ENCODE measurements at places on chromosomes 7 and 10.

DNA sequence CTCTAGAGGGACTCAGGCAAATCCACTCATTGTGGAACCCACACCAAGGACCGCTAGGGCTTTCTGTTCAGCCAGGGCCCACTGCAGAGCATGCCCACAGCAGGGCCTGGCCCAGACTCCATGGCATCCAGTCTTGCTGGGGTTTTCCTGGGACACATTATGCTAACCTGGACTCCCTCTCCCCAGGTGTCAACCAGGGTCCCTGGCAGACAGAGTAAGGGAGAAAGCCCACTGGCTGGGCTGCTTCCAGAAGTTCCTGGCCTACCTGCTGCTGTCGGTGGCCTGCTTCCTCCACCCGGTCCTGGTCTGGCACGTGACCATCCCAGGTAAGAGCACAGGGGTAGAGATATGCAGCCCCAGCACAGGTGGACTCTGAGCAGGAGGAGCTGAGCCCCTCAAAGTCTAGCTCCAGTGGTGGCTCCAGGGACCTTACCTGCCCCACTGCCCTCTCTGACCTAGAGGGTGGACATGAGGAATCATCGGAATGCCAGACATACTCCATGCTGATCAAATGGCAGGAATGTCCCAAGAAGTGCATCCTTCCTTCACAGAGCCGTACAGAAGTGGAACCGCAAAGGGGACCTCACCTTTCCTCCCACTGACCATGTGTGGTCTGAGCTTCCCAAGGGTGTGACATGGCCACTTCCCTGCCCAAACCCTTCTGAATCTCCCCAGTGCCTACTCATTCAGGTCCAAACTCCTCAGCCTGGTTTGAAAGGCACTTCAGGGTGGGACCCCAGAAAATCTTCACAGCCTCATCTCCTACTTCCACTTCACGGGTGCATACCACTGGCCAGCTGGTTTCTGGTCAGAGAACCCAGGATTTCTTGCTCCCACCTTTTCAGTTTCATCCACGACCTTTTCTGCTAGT is 22.5 kb downstream of the TMEM72 start:
- no peak for DNase-seq

DNA sequence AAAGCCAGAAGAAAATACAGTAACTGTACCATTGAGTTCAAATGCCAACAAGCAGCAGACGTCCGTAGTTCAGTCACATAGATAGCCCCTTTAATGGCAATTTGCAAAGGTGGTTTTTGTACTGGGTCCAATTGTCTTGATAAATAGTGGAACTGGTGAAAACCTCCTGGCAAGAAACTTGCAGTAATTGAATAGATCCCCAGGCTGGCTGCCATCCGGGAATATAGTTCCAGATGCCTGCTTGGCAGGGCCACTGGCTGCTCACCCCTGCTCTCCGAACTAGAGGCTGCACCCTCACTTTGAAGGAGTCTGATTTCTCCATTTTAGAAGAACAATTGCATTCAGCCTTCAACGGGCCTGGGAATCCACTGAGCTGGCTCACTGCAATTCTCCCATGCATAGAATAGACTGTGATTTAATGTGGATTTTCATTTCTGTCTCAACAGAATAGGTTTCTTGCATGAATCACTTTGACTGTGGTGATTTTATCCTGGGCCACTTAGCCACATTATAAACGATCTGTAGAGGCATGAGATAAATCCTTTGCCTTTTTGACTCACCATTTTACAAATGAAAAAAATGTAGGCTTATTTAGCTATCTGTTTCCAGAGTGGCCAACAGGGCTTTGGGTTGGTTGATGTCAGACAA is 35.9 kb upstream of the ELMO1 start:
- no peak for DNase-seq

GRCh38 chr10:50275650-50276235 is 24.4 kb upstream of the ASAH2 start:
- no peak for DNase-seq

DNA sequence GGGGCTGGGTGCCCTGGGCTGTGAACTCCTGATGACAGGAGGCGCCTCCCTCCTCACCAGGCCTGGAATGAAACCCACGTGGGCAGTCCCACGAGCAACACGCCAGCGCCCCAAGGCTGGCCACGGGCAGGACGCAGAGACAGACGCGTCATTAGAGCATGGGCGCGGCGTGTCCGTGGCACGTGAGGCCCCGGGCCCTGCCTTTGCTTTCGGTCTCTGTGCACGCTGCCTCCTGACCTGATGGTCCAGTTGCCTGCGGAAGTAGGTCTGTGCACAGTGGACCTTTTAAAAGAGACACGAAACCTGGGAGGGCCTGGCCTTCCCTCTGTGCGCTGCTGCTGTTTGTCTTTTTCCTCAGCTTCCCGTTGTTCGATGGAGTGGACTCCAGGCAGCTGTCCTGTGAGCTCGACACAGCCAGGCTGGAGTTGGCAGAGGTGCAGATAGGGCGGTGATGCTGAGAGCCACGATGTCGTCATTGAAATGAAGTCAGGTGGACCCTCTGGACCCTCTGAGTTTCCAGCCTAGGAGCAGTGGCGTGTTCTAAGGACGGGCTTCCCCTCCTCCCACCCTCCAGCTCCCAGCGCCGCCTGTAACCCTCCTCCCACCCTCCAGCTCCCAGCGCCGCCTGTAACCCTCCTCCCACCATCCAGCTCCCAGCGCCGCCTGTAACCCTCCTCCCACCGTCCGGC is 40.1 kb upstream of the CFAP46 start:
- no peak for DNase-seq

DNA sequence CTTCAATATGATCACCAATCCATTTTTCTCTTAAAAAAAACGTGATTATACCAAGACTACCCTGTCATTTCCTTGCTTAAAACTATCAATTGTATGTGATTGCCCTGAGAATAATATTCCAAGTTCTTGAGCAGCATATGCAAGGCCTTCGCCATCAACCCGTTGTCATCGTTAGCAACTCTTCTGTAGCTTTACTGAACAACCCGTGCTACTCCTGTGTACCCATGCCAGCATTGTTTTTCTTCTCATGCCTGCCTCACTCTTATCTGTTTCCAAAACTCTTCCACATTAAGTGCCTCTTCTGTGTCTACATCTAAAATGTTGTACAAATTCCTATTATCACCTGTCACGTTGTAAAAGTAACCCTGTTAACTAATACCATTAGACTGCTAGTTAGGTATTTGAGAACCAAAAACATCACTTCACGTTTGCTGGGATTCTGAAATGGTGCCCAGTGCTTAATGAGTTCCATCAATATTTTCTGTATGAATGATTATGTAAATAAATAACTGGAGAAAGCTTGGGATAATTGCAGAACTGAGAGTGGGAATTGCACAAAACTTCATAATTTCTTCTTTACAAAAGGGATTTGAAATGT is 10.5 kb downstream of the CAV2 start:
- DNase-seq: no peak

- DNase-seq: no peak
Observed at GRCh38 chr7:41999736-42000283, 237.2 kb downstream of the GLI3 start.

DNA sequence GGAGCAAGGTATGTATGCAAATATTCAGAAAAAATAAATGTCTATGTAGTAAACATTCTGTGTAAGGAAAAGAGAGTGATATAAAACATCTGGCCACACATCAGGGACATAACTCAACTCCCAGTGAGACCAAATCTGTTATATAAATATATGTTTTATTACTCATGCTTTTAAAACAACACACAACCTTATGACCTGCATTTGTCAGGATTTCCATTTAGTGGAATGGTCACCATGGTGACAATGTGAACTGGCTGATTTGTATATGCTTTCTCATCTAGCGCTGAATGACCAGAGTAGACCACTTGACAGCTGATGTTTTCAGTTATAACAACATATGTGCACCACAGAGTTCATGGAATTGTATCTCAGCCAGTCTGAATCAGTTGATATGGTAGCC is 551.7 kb downstream of the HTR7 start:
- peak; percentile 31 for DNase-seq

DNA sequence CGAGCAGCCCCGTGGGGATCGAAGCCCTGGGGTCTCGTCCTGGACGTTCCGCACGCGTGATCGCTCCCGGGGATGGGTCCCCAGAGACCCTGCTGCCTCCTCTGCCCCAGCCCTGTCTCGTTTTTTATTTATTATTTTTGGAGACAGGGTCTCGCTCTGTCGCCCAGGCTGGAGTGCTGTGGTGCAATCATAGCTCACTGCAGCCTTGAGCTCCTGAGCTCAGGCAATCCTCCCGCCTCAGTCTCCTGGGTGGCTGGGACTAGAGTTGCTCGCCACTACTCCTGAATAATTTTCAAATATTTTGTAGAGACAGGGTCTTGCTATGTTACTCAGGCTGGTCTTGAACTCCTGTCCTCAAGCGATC is 319 bp upstream of the STX1A start:
- DNase-seq: no peak

GRCh38 chr7:156374335-156374734 is 266.2 kb upstream of the RNF32 start:
- no peak for DNase-seq

GRCh38 chr10:17841050-17841449 is 31.9 kb downstream of the MRC1 start:
- DNase-seq: no peak

DNA sequence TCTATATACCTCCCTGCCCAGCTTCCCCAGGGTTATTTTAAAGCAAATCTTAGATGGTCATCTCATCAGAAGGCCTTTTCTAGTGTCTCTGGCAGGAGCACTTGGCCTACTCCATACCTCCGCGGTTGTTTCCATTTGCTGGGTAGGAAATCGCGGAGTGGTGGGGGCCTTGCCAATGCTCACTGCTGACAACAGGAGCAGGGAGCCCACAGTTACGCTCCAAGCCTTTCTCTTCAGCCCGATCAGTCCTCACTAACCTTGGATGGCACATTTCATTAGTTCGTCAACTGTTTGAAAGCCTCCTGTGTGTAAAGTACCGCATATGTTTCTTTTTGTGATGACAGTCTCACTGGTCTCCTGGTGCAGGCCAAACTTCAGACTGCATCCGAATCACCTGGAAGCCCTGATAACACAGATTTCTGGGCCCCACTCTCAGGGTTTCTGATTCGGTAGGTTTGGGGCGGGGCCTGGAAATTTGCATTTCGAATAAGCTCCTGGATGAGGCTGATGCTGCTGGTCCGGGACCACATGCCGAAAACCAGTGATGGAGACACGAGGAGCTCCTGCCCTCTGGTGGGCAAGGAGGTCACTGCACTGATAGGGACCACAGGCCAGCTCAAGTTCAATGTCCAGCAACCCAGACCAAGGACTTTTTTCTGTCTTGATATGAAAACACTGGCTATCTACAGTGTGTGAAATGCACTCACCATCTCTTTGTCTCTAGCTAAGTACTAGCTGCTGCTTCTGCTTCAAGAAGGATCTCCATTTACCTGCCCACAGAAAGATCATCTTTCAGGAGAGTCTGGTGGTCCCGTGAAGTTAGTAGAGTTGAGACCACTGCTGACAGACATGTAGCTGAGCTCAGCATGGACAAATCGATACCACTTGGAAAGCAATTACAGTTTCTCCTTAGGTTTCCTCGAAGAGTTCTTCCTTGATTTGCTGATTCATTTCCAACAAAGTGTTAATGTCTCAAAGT is 14.0 kb downstream of the LRGUK start:
- no peak for DNase-seq

- no peak for DNase-seq
Observed at GRCh38 chr7:151782598-151783448, 94.1 kb downstream of the PRKAG2 start.

DNA sequence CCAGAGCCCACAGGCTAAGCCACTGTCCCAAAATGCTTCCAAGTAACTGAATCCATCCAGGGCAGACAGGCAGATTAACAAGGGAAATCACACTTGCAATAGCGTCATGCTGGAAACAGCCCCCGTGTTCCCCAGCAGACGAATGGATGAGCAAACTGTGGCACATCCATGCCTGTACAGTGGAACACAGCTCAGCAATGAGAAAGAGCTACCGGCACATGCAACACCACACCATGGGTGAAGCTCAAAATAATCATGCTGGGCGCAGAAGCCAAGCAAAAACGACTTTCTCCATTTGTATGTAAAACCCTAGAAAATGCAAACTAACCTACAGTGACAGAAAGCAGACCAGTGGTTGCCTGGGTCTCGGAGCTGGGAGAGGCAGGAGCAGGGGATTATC is 153.1 kb downstream of the SLIT1 start:
- no peak for DNase-seq

DNA sequence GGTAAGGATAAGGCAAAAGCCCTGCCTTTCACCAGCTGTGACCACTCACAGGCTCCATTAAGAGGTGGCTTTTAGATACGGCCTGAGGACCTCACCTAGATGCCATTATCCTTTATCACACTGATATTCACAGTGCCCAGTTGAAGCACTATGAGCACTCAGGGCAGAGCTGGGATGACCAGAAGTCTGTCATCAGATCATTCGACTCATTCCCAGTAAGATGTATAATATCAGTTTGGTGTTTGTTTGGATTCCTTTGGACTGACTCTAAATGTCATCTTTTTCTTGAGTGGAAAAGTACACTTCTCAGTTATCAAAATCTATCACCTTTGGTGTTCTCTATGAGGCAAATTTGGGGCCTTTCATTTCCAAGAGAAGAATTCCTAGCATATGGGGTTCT is 18.7 kb downstream of the CCDC136 start:
- DNase-seq: no peak

GRCh38 chr7:10644849-10645248 is 328.8 kb upstream of the PHF14 start:
- no peak for DNase-seq

DNA sequence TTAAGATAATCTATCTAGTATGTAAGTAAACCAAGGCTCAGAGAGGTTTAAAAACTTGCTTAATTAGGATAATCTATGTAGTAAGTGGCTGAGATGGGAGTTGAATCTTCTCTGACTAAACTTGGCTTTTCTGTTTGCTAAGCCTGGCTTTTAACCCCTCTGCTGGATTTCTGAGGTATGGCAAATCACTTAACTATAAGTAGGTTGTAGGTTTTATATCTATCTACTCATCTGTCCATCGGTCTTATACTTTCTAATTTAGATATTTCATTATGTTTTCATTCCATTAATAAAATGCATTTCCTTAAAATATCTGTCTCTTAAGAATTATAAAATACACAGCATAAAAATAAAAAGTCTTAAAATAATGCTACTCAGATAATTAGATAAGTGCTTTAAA is 59.4 kb downstream of the ST7 start:
- DNase-seq: no peak

GRCh38 chr10:124675261-124675660 is 68.9 kb downstream of the FAM53B start:
- no peak for DNase-seq

DNA sequence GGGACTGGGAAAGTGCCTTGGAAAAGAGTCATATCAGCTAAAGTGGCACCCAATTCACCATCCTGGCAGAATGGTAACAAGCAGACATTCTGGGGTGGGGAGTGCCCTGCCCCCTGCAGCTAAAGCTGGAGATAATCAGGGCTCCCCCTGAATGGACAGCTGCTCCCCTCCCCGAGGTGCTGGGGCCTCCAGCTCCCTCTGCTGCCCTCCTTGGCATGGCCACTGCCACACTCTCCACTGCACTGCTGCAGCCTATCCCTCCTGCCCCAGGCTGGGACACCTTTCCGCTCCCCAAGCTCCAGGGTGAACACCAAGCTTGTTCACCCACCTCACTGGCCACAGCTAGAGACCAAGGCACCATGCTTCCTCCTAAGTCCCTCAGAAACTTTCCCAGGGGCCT is 9.8 kb upstream of the PARD3 start:
- DNase-seq: no peak
